ENCODE measurements at places on chromosomes 3 and 15.

DNA sequence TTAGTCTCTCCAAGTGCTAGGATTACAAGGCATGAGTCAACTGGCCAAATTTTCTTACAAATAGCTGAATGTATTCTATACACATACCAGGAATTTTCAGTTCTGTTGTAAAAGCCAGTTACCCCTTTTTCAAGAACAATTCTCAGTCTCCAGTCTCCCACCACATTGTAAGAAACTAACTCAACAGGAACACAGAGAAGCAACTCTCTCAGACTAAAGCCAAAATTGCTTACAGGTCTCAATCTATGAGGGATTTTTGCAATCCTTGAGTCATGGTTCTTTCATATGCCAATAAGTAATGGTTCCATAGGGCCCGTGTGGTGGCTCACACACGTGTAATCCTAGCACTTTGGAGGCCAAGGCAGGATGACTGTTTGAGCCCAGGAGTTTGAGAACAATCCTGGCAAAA lies 8.5 kb downstream of the IP6K2 start:
- no peak for DNase-seq

DNA sequence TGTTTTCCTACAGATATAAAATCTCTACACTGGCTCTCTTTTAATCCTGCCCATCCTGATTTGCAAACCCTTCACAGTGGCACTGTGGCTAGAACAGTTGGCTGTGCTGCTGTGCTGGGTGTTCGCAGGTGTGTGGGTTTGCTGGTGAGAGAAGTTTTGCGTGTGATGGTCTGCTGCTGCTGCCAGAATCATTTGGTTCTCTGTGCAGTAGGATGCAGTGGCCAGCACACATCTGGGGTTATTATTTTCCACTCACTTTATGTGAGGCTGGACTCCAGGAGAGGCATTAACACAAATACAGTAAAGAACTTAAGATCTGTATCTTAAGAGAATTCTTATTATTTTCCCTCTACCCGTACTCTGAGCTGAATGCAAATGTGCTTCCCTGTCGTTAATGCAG lies 16.0 kb upstream of the PSMD6 start:
- no peak for DNase-seq

GRCh38 chr3:49092938-49093852 lies 676 bp downstream of the QRICH1 start:
- DNase-seq, result peak; percentile 57

DNA sequence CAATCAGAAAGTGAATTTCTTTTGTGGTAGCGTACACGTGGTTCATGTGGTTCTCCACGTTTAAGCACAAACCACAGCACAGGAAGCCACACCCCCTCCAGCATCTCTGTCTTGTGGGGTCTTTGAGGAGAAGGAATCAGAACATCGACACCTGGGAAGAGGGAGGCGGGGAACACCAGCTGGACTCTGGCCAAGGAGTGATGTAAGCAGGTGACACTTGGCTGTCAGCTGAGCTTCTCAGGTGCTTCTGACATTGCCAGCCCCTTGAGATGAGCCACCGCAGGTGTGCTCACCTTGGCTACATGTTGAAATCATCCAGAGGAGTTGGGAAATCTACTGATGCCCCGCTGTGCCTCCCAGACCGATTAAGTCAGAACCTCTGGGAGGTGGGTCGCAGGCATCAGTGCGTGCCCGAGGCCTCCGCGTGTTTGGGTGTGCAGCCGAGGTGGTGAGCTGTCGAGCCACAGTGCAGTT lies 85.0 kb downstream of the FAM81A start:
- DNase-seq, result no peak

DNA sequence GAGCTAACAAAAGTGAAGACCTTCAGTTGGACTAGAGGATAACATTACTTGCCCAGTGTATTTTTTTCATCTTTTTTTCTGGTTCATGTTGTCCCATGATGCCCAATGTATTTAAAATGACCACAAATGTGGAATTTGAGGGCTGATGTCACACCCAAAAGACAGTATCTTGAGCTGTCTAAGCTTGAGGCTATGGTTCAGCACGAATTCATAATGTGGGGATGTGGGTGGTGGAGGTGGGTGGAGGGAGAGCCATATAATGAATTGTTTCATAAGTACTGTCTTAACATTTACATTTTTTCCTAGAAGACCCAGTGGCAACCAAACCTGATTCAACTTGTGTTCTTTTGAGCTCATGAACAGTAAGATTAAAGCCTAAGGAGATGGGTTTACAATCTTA lies 37.5 kb downstream of the CHAC1 start:
- DNase-seq, result no peak

GRCh38 chr15:73983211-73983727 lies 8.8 kb downstream of the STOML1 start:
- no peak for DNase-seq

GRCh38 chr15:95772982-95773381 lies 557.5 kb upstream of the NR2F2 start:
- no peak for DNase-seq

- no peak for DNase-seq
Measured at GRCh38 chr15:21262851-21263425, 177.4 kb downstream of the POTEB3 start.

GRCh38 chr3:156356537-156357363 lies 198.2 kb downstream of the SSR3 start:
- no peak for DNase-seq

- DNase-seq, result no peak
Measured at GRCh38 chr3:66432041-66432766, 68.6 kb downstream of the LRIG1 start.

GRCh38 chr15:37709669-37710068 lies 224.8 kb upstream of the TMCO5A start:
- no peak for DNase-seq

DNA sequence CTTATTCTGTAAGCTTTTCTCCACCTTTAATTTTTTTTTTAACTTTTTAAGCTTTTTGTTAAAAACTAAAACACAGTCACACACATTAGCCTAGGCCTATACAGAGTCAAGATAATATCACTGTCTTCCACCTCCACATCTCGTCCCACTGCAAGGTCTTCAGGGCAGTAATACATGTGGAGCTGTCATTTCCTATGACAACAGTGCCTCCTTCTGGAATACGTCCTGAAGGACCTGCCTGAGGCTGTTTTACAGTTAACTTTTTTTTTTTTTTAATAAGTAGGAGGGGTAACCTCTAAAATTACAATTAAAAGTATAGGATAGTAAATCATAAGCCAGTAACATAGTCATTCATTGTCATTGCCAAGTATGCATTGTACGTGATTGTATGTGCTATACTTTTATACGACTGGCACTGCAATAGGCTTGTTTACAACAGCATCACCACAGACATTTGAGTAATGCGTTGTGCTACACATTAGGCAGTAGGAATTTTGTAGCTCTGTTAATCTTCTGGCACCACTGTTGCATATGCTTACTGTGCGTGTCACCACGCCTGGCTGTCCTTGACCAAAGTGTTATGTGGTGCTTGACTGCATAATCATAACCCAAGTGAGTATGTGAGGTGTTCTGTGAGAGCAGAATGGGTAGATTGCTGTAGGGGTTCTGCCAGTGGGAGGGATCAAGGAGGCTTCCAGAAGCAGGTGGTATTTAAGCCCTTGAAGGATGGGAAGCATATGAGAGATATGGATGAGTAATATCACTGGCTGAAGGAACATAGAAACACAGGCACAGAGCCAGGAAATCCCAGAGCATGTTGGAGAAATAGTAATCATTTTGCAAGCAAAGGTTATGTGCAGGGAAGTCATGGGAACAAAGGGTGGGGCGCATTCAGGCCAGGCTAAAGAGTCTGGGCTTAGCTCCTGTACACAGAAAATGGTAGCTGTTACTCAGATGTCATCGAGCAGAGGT lies 18.3 kb downstream of the FBXO22 start:
- DNase-seq, result no peak

DNA sequence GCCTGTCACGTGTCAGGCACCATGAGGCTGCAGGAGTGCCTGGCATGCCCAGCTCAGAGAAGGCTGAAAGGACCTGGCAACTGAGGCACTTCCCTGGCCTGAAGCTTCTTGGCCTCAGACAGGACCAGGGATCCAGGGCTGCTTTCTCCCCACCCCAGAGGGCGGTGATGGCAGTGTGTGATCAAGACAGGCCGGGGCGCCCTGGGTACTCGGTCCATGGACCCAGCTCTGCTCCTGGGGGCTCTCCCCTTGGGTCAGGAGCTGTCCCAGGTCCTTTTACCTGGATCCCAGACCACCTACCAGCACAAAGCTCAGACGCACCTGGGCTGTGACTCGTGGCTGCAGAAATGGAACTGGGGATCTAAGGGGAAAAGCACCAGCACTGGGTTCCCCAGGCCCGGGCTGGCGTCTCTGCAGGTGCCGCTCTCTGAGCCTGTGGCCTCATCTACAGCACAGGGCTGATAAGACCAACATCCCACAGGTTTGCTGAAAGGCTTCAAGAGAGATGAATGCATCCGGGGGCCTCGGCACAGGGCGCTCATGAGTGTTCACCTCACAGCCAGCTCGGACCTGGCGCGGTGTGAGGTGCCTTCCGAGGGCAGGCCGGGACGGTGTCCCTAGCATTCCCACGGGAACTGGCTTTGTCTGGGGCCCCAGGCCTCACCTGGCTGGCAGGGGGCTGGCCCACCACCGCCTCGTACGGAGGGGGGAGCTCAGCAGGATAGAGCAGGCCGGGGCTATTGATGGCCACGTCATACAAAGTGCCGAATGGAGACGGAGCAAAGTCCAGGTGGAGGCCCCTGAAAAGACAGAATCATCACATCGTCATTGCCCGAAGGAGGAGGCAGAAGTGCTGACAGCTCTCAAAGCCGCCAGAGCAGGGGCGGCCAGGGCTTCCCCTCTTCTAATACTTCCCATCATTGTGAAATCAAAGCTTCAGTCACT lies 133.6 kb downstream of the NSMCE3 start:
- no peak for DNase-seq

DNA sequence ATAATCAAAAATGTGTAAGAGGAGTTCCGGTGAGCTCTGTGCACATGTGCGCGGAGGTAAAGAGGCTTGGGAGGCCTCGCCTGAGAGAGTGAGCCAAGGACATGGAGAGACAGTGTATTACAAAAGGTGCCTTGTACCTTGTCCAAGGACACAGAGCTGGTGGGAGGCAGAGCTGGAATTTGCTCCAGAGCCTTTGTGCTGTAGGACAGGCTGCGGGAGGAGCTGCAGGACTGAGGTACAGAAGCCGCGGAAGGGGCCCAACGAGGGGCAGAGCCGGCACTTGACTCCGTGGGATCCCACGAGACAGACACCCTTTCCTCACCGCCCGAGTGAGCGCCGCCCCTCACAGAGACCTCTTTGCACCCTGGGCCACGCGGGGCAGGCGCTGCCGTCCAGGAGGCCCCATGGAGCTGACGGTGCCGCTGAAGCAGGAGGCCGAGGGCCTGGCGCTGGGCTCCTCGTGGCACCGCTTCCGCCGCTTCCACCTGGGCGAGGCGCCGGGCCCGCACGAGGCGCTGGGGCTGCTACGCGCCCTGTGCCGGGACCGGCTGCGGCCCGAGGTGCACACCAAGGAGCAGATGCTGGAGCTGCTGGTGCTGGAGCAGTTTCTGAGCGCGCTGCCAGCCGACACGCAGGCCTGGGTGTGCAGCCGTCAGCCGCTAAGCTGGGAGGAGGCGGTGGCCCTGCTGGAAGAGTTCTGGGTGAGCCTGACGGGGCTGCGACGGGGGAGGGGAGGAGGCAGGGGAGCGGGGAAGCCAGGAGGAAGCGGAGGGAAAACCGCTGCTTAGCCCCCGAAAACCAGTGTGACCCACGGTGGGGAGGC lies 68.7 kb downstream of the SLTM start:
- no peak for DNase-seq

- no peak for DNase-seq
Measured at GRCh38 chr3:29156086-29156715, 124.7 kb upstream of the RBMS3 start.

DNA sequence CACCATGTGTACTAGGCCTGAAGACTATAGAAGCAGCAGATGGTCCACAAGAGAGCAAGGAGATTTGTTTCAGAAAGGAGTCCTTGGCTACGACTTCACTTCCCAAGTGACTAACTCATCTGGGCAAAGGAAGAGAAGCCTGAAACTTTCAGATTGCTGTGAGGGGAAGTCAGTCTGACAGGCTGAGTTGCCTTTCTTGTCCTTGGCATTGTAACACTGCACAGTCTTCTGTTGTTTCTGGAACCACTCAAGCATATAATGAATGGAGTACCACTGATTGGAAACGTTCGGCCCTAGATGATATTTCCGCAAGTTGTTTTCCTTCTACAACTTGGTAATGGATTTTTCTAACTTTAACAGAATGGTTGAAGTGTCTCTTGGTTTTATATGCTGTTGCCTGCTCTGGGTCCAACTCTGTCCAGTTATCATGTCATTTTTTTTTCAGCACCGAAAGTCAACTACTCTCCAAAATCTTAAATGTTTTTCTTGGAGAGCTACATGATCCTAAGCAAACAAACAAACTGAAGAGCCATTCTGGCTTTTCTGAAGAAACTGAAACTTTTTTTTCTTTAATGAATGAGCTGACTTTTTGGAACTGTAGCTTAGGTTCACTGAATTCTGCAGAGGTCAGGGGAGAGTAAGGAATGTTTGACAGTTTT lies 685.7 kb downstream of the MECOM start:
- no peak for DNase-seq

GRCh38 chr15:62240121-62241096 lies 75.3 kb upstream of the C2CD4B start:
- no peak for DNase-seq

DNA sequence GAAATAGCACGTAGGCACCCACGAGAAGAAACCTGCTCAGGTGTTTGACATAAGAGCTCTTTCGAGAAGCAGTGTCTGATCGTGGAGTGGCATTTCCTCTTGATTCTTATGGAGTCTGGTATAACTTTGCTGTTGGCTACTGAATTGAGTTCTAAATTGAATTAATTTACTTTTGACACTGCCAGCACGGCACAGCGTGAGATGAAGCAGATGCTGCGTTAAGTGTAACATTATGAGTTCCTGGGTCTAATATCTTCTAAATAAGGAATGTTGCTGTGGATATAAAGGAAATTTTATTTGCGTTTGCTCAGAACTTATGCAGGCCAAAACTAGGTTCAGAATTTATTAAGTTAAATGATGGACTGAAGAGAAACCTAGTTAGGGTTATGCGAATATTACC lies 919.9 kb downstream of the TUSC7 start:
- DNase-seq, result no peak

DNA sequence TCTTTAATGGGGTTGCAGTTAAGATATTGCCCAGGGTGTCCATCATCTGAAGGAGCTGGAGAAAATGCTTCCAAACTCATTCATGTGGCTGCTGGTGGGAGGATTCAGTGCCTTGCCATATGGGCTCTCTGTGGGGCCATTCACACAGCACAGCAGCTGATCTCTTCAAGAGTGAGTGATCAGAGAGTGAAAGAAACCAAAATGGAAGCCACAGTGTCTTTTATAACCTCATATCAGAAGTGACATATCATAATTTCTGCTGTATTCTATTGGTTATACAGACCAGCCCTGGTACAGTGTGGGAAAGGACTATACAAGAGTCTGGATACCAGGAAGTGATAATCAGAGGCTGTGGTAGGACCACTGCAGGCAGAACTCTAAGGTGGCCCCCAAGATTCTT lies 33.6 kb downstream of the HHLA2 start:
- no peak for DNase-seq

- DNase-seq, result no peak
Measured at GRCh38 chr3:148330542-148330941, 367.2 kb upstream of the AGTR1 start.

DNA sequence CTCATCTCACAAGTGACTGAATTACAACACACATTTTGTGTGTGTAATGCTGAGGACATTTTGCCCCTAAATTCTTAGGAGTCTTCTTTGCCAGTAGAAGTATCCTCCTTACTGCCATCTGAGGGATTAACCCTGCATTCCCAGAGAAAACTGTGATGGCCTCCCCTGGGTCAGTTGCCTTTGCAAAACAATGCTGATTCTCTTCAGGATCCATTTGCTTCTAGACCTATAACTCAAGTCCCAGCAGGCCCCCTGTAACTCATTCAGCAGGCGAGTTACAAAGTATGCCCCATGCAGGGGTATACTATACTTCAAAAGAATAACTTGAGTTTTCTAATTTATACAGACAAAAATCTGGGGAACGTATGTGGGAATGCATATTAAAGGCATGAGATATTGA lies 6.6 kb upstream of the MCF2L2 start:
- no peak for DNase-seq

Measured in stimulated activated CD4-positive, alpha-beta T cell treated with anti-CD3 and anti-CD28 coated beads, Interleukin-15, amount 100 ng/mL, for 1 hour (primary cell).